Posterior cingulate gyrus (tissue), 11 donors: ENCODE measurements at places on chromosomes 4 and X.

DNA sequence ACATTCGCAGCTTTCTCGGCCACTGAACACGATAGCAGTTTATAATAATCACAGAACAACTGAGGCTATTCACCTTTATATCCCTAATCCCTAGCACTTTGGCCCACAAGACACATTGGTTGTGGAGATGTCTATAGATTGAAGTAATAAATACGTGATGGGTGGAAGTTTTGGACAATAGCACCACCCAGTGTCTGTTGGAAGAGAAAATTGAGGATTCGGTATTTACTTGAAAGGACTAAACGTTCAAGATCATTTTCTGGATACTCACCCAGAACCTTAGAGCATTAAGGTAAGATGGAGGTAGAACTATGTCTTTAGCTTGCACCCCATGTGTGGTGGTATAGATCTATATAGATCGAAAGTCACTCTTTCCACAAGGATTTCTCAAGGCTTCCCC, 787 bp upstream of the TMSB15A start:
- DNase-seq: no peak

DNA sequence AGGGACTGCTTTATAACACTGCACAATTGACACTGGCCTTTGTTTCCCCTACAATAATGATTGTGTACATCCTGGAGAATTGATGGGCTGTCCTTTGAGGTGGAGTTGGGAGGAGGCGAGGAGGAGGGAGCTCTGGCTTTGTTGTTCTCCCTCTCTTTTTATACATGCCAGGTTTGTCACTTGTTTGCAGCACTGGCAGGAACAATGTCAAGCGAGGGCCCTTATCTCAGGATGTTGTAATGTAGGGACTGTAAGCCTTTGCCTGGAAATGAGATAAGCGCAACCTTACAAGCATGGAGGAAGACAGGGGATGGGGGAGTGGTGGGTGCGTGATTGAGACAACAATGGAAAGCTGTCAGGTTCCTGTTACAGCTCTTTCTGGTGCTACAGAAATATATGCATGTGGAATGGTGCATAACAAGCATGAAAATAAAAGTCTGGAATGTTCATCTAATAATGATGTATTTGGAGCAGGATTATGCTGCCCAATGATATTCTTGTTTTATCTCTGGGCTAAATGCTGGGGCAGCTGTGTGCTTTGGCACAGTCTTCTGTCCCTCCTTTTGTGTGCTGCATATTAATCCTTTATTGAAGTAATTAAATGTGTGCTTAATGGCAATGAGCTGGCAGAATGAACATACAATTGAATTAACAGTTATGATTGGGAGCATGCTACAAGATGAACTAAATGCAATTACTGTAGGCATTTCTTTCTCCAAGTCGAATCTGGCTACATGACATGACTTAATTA, 294.4 kb downstream of the GPAT3 start:
- no peak for DNase-seq

DNA sequence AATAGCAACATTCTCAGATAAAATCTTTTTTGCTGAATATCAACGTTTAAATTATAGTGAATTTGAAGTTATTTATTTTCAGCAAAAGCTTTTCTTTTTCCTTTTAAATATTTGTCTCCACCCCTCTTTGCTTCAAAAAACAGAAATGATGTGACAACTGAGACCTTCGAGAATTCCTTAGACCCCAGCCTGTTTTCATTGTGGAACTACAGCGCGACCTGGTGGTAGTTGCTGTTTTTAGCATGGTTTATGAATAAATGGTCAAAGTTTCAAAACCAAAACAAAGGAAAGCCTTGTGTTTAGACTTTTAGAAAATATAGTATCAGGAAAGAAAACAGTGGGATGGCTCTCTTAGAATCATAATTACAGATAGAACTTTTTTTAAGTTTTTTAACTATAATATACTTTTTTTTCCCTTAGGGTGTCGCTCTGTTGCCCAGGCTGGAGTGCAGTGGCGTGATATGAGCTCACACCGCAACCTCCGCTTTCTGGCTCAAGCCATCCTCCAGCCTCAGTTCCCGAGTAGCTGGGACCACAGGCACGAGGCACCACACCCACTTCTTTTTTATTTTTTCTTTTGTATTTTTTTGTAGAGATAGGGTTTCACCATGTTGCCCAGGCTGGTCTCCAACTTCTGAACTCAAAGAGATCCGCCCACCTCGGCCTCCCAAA, 26.8 kb upstream of the TMEM184C start:
- peak; percentile 93 for DNase-seq

DNA sequence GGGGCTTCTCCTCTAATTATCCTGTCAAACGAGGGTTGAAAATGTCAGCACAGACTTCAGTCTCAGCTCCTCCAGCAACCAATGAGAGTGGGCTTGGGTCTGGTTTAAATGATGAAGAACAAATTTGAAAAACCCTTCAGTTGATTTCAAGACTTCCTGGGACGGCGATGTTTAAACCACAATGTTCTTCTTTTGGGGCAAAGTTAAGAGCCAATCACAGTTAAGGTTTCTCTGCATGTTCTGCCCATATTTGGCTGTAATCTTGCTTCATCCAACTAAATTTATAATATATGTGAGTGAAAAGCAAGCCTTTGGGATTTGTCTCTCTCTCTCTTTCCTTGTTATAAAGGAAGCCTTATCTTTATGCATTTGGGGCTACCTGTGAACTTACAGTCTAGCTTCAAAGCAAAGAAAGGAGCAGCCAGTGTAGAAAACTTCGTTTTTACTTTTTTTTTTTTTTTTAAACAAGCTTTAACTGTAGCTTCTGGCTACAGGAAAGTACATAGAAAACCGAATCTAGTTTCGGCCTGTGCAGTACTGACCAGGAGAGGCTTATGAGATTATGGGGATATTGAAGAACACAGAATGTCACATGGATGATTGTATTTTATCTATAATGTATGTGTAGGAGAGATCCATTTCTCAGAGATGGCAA, 46.8 kb upstream of the FAM9C start:
- DNase-seq: no peak

DNA sequence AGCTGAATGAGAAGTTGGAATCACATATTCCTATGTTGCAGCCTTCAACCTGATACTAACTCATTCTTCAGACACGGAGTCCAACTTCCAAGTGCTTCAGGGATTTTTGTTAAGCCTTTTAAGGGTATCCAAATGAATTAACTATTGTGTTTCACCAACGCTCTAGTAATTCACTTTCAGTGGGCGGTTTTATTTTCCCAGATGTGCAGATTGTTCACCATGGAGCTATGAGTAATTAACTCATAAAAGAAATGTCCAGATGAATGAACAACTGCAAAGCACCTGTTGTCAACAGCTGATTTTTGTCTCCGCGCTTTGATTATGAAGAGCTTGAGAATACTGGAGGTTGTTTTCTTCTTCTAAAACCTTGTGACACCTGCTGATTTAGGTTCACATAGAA, 187.6 kb downstream of the CBR4 start:
- DNase-seq: no peak

GRCh38 chr4:141340458-141340857, 119.8 kb downstream of the ZNF330 start:
- no peak for DNase-seq

GRCh38 chrX:53682885-53683555, 3.5 kb downstream of the HUWE1 start:
- DNase-seq: peak; percentile 8

DNA sequence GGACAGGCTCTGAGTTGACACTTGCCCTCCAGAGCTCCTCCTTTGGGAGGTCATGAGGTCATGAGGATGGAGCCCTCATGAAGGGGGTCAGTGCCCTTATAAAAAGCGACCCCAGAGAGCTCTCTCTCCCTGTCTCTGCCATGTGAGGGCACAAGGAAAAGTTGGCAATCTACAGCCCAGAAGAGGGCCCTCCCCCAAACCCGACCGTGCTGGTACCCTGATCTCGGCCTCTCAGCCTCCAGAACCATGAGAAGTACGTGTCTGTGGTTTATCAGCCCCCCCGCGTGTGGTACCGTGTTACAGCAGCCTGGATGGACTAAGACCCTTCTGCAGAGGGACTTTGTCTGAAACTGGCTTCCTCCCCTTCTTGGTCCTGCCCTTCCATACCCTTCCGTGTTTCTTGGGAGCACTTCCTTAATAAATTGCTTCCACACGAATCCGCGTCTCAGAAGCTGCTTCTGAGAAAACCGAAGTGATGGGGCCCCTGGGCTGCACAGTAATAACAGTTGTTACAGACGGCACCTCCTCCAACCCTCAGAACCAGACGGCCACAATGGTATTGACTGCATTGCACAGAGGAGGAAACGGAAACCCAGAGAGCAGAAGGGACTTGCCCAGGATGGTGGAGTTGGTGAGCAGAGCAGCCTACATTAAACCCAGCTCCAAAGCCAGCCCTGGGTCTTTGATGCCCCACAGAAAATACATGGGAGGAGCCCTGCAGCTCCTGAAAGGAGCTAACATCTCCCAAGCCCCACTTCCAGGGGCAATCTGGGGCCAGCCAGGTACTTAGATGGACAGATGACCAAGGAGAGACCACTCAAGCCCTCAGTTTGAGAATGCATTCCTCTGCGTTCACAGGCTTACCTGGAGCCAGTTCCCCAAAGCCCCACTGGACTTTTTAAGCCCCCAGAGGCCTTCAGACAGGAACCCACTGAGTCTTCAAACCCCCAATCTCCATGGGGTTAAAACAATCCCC, 242.7 kb downstream of the BCOR start:
- DNase-seq: no peak
